ENCODE measurements at places on chromosomes 1 and 21.

DNA sequence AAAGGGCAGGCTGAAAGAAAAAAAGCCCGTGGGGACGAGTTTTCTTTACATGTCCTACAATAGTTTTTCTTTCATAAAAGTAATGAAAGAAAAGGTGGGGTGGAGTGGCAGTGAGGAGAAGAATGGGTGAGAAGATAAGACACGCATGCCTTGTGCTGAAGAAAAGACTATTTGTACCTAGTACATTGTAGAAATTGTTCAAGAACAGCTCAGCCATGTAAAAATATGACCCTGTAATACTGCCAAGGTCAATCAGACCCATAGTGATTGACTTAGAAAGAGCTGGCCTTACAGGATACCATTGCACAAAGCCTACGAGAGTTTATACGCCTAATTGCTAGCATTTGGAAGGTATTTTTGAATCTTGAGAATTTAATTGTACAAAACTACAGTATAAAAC lies 126.0 kb upstream of the NRIP1 start:
- DNase-seq = no peak

GRCh38 chr21:41236352-41236973 lies 68.5 kb downstream of the BACE2 start:
- DNase-seq = no peak

GRCh38 chr1:184222652-184223052 lies 164.2 kb upstream of the C1orf21 start:
- peak; percentile 62 for DNase-seq

GRCh38 chr21:39503123-39503762 lies 51.5 kb downstream of the SH3BGR start:
- DNase-seq = no peak

DNA sequence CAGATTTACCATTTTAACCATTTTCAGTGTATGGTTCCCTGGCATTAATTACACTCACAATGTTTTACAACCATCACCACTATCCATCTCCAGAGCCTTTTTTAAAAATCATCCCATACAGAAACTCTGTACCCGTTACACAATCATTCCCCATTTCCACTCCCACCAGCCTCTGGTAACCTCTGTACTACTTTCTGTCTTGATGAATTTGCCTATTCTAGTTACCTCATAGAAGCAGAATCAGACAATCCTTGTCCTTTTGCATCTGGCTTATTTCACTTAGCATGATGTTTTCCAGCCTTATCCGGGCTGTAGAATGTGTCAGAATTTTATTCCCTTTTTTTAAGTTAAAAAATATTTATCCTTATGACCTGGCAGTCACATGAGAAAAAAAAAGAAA lies 33.0 kb downstream of the PGM1 start:
- DNase-seq = no peak

DNA sequence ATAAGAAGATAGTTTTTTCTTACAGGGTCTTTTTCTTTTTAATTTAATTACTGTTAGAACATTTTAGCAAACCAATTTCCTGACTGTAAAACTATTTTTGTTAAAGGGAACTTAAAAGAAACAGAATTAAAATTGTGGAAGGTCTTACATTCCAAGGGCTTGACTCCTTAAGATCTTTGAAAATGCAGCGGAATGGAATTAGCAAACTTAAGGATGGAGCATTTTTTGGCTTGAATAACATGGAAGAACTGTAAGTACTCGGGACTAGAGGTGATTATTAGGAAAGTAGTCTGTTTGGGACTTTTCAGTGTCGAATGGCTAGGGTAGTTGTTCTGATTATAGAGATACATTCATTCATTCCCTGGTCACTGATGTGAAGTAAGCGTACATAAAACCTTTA lies 21.5 kb downstream of the LRIG2 start:
- no peak for DNase-seq

DNA sequence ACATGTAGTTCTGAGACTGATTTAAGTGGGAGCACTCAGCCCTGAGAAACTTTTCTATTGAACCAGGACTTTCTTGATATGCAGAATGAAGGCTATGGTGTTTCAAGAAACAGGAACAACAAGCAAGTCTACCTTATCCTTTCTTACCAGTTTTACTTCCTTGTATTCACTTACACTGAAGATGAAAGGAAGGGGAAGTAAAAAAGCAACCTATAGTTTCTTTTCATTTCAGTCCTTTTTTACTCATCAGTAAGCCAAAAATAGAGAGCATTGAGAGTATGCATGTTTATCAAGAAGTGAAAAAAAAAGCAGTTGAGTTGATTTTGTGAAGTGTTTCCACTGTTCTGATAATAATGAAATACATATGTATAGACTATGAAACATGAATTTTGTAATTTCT lies 1010.3 kb downstream of the AMY1C start:
- DNase-seq = no peak

GRCh38 chr1:3943806-3944577 lies 43.9 kb upstream of the C1orf174 start:
- no peak for DNase-seq

DNA sequence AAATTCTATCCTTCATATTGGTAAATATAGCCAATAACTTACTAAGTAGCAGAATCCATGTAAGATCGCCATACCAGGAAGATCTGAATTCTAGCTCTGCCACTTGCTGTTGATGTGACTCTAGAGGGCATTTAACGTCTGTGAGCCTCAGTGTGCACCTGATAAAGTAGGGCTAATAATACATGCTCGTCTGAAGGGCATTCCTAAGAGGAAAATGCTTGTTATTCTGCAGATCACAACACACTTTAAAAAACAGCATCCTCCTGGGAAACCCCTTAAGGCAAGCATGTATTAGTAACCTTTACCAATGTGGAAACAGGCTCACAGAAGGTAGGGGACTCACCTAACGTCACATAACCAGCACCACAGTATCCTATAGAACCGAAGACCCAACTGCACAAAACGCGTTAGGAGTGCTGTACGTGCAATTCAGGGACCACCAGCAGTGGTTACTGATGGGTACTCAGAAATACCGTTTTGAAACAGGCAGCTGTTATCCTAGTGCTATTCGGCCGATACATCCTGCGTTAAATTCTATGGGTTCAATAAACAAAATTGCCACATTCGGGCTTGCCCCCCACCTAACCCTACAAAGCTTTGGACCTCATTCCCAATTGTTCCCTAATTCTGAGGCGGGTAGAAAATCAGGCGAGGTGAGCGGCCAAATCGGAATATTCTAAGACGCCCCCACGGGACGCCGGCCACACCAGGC lies 758 bp downstream of the DEPDC1 start:
- DNase-seq = peak; percentile 24

GRCh38 chr1:242201090-242201489 lies 202.2 kb upstream of the MAP1LC3C start:
- DNase-seq = no peak

DNA sequence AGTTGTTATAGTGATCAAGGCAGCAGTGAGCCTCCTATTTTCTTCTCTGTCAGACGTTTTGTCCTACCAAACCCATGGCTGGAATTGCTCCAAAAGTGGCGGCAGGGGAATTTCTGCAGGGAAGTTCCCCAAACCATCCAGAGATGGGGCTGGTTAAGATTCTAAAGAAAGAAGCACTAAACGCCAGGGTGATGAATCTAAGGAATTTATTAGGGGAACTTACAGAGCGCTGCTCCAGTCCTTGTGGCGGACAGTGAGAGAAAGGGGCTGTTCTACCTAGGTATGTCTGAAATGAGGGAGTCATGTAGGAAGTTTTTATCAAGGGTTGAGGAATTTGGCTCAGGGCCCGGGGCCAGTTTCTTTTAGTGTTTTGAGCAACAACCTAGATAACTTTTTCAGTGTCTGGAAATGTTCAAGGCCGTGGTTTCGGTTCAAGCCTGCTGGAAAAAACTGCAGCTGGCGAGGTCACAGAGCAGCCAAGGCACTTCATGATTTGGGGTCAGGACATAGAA lies 222.4 kb upstream of the B3GALT2 start:
- no peak for DNase-seq

DNA sequence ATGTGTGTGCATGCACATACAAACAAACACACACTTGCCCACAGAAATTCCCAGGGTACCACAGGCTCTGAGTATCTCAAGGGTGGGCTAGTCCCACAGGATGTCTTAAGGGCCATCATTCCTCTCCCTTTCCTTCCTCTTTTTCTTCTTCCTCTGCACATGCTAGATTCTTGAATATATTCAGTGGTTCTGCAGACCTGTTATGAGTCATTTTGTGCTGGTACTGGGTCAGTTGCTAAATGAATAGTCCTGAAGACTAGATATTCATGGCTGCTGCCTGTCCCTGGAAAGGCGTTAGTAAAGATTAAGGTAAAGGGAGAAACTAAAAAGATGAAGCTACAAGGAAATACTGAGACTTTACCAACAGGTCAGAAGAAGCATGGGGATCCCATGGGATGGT lies 256.7 kb upstream of the KIAA0040 start:
- DNase-seq = no peak

GRCh38 chr1:94039514-94039870 lies 81.5 kb downstream of the ABCA4 start:
- peak; percentile 74 for DNase-seq

DNA sequence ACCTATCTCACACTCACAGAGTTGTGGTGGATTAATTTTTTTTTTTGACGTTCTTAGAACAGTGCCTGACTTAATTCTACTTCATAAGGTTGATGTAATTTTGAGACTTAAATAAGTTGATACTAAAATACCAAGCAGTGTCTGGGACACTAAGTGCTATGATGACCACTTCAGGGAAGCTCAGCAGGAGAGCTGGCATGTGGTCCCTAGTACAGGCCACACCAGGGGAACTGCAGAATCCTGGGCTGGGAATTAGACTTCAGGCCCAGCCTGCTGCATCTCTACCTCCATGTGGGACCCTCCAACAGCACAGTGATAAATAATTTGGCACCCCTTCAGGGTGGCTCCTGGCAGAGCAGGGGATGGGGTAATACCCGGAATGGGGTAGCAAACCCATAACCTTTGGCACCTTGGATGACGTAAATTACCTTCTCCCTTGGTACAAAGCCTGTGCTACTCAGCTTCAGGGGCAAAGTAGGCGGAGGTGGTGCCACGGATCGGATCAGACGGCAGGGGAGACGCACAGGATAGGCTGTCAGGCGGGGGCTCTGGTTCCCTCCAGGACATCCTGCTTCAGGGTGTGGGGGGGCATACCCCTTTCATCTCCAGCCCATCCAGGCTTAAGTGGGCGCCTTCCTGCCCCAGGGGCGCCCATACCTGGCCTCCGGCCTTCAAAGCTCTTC lies 4.8 kb downstream of the MFSD2A start:
- DNase-seq = no peak

DNA sequence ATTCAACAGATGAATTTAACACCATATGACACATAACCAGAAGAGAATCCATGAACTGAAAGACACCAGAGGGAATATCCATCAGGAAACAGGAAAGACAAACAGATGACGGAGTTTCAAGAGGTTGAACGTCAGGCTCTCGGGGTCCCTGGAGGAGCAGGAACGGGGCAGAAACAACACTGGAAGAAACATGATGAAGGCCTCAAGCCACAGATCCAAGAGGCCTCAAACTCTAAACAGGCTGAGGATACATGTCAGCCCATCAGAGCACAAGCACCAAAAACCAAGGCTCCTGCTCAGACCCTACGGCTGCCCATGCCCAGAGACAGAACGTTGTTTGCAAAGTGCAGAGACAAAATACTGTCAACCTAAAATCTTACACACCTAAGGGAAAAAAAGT lies 7.0 kb downstream of the INTS11 start:
- no peak for DNase-seq

DNA sequence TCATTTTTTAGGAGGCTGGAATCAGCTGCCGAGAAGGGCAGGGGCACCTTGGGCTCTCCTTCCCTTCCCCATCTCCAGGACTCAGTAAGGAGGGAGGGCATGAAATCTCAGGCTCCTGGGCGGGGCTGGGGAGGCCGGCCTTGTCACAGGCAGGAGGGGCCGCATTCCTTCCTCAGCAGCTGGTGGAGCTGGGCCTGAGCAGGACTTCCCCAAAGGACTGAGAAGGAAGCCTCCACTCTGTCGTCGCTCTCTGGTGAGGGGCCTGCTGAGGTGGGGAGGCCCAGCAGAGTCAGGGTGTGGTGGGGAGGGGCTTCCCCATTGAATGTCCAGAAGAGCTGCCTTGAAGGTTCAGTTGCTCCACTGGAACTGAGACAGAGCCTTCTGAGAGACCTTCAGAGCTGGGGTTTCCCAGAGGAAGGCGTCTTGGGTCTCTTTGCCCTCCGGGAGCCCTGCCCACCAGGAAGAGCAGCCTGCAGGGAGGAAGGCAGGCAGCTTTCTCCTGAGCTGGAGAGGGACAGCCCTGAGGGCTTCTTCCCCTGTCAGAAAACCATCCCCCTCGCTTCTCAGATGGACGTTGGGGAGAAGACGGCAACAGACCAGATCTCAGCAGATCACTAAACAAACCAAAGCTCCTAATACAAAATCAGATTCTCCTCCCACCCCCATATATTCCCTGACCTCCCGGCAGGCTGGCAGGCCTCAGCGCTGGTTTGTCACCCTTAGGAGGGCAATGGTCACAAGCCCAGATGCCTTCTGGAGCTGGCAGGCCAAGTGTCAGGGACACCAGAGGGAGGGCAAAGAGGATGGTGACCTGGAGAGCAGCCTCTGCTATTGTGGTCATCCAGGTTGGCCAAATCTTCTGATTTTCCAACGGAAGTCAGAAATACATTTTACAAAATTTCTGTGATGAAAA lies 10.7 kb downstream of the KCNA10 start:
- DNase-seq = no peak

GRCh38 chr1:8396083-8396785 lies 78.3 kb downstream of the SLC45A1 start:
- no peak for DNase-seq

- no peak for DNase-seq
Observed at GRCh38 chr1:207321790-207322645, 540 bp downstream of the CD55 start.

- no peak for DNase-seq
Observed at GRCh38 chr1:51281807-51282206, 45.7 kb downstream of the RNF11 start.

GRCh38 chr21:34841154-34841553 lies 172.4 kb downstream of the CLIC6 start:
- no peak for DNase-seq

GRCh38 chr1:35499652-35500176 lies 57.5 kb downstream of the KIAA0319L start:
- no peak for DNase-seq

DNA sequence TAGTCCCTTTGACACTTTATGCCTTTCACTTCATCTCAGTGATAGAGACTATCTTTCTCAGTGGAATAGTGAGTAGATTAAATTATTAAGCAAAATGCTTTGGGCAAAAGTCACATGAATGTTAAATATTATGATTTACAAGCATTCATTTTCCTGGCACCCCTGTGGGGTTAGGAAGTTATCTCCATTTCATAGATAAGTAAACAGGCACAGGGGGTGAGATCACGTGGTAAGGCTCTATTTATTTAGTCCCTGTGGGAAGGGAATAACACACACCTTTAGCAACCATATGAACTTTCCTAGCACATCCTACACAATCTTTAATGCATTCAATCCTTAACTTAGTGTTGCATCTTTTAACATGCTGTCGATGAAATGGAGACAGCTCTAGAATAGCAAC lies 12.3 kb downstream of the PSMB2 start:
- no peak for DNase-seq

DNA sequence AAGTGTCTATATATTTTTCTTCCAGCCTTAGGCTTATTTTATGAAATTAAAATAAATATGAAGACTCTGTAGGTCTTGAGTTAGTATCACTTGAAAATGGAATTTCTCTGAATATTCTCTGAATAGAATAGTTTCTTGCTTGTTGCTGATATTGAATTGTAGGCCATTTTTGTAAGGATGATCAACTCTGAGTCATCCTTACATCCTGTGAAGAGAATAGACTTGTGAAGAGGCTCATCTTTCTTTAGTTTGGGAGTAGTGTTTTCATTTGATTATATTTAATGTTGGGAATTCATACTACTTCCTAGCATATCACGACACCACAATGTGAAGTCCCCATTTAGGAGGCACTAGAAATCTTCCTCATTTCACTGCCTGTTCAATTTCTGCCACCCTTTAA lies 27.5 kb upstream of the CD1D start:
- no peak for DNase-seq

- DNase-seq = no peak
Observed at GRCh38 chr1:151199873-151200581, 1.7 kb downstream of the PIP5K1A start.

Data from T47D (cell line).